ENCODE measurements at places on chromosomes 4 and X.

GRCh38 chr4:113212613-113213012, 163.2 kb downstream of the ANK2 start:
- DNase-seq = no peak

- no peak for DNase-seq
These were observed 132.7 kb downstream of the PALLD start for GRCh38 chr4:168629566-168629965.

DNA sequence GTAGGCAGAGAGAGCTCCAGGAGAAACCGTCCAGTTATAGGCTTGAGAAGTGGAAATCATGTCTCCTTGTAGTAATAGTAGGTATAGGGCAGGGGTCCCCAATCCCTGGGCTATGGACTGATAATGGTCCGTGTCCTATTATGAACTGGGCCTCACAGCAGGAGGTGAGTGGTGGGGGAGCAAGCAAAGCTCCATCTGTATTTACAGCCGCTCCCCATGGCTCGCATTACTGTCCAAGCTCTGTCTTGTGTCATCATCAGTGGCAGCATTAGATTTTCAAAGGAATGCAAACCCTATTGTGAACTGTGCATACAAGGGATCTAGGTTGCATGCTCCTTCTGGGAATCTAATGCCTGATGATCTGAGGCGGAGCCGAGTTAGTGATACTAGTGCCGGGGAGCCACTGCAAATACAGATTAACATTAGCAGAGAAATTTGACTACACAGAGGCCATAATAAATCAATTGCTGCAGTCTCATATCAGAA, 67.6 kb downstream of the MRPL1 start:
- no peak for DNase-seq

- DNase-seq = no peak
These were observed 530.1 kb upstream of the SLIT2 start for GRCh38 chr4:19721587-19721986.

- DNase-seq = no peak
These were observed 15.9 kb downstream of the CTAG1A start for GRCh38 chrX:154600759-154601374.

GRCh38 chrX:119935215-119935874, 8.2 kb downstream of the NKAP start:
- DNase-seq = no peak

- DNase-seq = no peak
These were observed 765.0 kb upstream of the DIAPH2 start for GRCh38 chrX:95919605-95920004.

- DNase-seq = no peak
These were observed 23.4 kb downstream of the CCNI start for GRCh38 chr4:77052352-77052751.

DNA sequence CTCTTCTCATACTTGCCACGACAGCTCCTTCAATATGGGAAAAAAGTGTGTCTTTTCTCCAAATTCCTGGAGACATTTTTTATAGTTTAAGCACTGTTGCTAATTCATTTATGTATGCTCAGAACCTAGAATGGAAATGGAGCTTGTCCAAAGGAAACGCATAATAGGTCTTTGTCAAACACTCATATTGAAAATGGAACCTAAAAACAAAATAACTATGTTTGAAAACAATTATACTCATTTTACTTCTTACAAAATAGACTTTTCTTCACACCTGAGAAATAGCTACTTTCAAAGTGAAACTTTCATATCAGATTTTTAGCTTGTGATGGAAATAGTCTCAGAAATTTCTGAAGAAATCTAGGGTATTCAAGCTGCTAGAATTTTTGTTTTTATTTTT, 529.7 kb upstream of the BOD1L1 start:
- DNase-seq = no peak

DNA sequence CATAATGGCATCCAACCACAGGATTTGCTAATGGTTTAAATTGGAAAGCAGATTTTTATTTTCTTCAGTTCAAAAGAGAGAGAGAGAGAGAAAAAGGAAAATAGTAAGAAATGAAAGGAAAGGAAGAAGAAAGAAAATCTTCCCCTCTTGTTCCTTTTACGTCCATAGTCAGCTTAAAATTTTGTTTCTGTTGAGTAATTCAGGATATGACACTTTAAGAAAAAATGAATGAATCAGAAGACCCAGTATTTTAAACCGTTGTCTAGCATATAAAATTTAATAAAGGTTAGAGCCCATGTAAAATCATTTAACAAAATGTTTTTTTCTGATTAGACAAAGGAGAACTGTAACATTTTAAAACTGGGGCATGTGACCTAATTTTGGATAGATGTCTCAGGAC, 391.8 kb upstream of the EPHA5 start:
- no peak for DNase-seq

DNA sequence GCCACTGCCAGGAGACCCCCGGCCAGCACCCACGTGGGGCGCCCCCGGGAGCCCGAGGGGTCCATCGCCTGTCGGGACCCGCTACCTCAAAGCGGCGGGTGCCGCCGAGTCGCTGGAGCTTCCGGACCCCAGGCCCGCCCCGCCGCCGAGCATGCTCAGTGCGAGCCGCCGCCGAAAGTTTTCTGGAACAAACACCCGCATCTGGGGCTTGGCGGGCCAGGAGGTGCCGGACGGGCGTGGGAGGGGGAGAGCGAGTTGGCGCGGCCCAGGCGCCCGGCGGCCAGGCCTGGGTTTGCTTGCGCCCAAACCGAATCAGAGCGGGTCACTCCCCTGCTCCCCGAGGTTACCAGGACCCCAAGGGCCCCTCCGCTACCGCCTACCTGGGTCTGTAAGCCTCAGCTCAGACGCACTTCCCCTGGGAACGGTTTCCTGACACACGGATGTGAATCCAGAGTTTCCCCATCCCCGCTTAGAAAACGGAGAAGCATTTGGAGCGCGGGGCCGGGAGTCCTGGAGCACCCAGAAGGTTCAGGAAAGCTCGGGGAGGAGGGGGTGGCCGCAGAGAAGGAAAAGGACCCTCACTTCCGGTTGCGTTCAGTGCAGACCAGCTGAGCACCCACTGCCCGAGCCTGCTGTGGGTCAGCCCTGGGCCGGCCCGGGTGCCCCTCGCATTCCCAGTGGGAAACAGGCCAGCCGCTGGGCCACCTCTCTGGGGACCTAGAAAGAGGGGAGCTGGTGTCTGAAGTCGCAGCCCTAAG, at the start of gene EVC2:
Gene EVC2, minus strand, starts transcription at position 111 of the 758 bp plus-strand sequence. Its CDS starts 46 bp downstream, at position 65.
- DNase-seq = no peak

- DNase-seq = no peak
These were observed 36.8 kb upstream of the RAB40AL start for GRCh38 chrX:102899940-102900916.

DNA sequence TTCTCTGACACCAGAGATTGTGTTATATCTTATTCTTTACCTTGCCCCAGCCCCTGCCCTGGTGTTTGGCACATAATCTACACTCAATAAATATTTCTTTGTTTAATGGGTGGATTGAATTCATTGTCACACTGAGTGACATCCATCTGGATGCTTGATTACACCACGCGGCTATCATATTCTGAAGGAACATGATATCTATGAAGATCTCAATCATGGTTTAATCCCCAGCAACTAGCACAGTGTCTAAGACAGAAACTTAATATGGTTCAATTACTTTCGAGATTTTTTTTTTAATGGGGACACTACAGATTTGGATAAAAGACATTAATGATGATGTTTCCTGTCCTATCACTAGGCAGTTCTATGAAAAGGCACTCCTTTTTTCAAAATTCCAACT, 246.3 kb downstream of the PALLD start:
- DNase-seq = no peak

DNA sequence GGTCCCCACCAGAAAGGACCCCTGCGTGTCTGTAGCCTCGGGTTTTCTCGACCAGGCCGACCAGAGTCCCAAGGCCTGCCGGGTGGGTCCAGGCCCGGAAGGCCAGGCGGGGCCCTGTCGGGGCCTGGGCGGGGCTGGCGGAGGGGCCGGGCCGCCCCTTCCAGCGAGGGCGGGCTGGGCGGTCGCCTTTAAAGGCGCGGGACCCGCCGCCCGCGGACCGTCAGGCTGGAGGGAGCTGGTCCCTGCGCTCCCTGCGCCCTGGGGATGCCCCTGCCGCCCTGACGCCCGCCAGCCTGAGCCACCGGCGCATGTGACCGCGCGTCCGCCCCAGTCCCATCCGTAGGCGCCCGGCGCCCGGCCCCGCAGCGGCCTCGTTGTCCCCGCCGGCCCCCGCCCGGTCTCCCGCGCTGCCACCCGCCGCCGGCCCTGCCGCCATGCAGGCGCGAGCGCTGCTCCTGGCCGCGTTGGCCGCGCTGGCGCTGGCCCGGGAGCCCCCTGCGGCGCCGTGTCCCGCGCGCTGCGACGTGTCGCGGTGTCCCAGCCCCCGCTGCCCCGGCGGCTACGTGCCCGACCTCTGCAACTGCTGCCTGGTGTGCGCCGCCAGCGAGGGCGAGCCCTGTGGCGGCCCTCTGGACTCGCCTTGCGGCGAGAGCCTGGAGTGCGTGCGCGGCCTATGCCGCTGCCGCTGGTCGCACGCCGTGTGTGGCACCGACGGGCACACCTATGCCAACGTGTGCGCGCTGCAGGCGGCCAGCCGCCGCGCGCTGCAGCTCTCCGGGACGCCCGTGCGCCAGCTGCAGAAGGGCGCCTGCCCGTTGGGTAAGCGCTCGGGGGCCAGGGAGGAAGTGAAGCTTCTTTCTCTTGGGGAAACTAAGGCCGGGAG, at the start of gene HTRA3:
Gene HTRA3, plus strand, starts transcription at position 220 of the 883 bp plus-strand sequence. Its CDS starts 215 bp downstream, at position 435.
- DNase-seq = no peak

DNA sequence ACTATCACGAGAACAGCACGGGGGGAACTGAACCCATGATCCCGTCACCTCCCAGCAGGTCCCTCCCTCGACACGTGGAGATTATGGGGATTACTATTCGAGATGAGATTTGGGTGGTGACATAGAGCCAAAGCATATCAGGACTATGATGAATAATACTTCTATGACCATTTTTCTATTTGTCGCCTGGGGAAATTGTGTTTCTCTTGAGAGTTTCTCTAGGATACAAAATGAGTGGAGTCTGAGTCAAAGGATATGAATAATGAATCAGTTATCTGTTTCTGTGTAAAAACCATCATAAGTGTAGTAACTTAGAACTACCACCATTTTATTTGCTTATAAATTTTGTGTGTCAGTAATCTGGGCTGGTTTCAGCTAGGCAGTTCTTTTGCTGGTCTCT, 533.0 kb upstream of the ARX start:
- DNase-seq = no peak
